ENCODE measurements at places on chromosomes 5 and 9. TPM values are rescaled to one million over a fixed set of nuclear protein-coding genes. Genes with fewer than 3 reads are reported as not detected.

The CD274 gene
- total RNA-seq, result under 0.01 TPM

The OR1L4 gene
- not detected for total RNA-seq

The NUP214 gene
- 9.0 TPM for total RNA-seq

The TUSC1 gene
- 12.2 TPM for total RNA-seq

The NPDC1 gene
- 16.3 TPM for total RNA-seq

The PDZD2 gene
- total RNA-seq, result 14.7 TPM

The NUTM2G gene
- not detected for total RNA-seq

The CSF2 gene
- not detected for total RNA-seq

The IL5 gene
- total RNA-seq, result not detected

The IRX2 gene
- total RNA-seq, result under 0.01 TPM

The WWC1 gene
- 78.3 TPM for total RNA-seq

The DIRAS2 gene
- total RNA-seq, result 55.4 TPM

The TAS2R1 gene
- total RNA-seq, result not detected

The LCN15 gene
- total RNA-seq, result not detected

The MZB1 gene
- total RNA-seq, result not detected

The PDCD1LG2 gene
- 0.41 TPM for total RNA-seq

The WDR31 gene
- total RNA-seq, result 2.4 TPM

The SHB gene
- total RNA-seq, result 12.2 TPM

The FAM153A gene
- total RNA-seq, result 2.4 TPM

The NOXA1 gene
- total RNA-seq, result 1.2 TPM
